Activated CD4-positive, alpha-beta T cell treated with anti-CD3 and anti-CD28 coated beads for 24 hours (primary cell): ENCODE measurements at places on chromosomes 13 and 19.

DNA sequence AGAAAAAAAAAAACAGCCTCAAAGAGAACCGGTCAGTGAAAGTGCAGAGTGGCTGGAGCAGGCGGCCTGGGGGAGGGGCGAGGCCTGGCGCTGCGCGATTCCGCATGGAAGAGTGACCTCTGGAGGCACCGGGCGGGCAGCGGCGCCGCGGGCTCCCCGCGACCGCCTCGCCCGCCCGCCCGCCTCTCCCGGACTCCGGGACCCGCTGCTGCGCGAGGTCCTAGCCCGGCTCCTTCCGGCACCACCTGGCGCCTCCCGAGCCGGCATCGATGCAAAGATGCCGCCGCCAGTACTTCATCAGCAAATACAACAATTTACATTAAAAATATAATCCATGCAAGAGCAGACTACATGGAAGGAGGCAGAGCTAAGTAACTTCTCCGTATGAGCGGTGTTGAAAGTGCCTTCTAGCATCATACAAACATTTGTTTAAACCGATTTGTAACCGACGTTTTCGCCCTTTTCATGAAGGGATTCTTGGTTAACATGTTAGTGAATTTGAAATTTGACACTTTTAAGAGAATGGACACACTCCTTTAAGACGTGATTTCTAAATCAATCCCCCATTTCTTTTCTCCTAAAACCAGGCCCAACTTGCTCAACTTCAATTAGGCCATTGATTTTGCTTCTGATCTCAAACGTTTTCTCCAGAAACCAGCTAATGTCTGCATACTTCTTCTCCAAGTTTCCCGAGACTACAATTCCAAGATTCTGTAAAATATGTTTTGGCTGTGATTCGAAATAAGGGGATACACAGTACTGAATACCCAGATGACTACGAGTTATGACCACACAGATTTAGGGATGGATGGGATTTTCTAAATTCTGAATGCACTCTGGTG is 2.1 kb downstream of the EFNB2 start:
- DNase-seq, result no peak

DNA sequence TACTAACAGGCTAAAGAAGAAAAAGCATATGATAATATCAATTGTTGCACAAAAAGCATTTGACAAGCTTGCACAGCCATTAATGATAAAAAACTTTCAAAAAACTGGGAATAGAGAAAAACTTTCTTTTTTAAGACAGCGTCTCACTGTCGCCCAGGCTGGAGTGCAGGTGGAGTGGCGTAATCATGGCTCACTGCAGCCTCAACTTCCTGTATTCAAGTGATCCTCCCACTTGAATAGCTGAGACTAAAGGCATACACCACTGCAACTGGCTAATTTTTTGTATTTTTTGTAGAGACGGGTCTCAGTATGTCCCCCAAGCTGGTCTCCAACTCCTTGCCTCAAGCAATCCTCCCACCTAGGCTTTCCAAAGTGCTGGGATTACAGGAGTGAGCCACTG is 382.8 kb downstream of the TSHZ3 start:
- DNase-seq, result no peak

- DNase-seq, result no peak
Observed at GRCh38 chr19:46180701-46181387, 32.8 kb downstream of the IGFL2 start.

DNA sequence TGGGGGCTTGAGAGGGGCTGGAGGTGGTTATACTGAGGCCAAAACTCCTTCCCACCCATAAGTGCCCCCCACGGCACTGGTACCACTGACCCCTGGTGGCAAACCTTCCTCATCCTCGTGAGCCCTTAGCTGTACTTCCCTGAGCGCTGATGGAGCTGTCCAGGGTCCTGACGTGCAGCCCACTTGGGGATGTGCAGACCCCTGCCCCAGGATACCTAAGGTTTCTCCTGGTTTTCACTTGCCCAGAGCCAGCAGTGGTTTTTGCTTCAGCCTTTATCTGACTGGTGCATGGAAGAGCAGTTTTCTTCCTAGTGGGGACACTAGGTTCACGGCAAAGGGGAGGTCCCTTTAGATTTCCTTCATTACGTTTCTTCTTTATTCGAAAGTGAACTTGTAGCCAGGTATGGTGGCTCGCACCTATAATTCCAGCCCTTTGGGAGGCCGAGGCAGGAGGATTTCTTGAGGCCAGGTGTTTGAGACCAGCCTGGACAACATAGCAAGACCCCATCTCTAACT is 28.7 kb upstream of the KCTD15 start:
- DNase-seq, result no peak

DNA sequence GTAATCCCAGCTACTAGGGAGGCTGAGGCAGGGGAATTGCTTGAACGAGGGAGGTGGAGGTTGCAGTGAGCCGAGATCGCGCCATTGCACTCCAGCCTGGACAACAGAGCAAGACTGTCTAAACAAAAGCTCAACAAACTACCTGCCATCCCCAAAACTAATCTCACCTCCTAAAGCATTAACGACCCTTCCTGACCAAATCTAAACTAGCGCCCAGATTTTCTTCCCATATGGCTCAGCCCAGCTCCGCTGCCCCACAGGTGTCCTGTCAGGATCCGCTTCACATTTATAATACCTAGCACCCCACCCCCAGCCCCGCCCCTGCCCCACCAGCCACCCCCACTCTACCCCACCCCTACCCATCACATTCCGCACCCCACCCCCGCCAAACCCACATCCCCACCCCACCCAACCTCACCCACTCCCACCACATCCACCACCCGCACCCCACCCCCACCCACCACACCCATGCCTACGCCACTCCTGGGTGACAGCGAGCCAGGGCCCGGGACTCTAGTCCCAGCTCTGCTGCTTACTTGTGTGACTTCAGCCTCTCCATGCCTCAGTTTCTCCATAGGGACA is 599 bp downstream of the C19orf12 start:
- DNase-seq, result no peak

- no peak for DNase-seq
Observed at GRCh38 chr19:8336072-8336569, 6.9 kb downstream of the KANK3 start.

DNA sequence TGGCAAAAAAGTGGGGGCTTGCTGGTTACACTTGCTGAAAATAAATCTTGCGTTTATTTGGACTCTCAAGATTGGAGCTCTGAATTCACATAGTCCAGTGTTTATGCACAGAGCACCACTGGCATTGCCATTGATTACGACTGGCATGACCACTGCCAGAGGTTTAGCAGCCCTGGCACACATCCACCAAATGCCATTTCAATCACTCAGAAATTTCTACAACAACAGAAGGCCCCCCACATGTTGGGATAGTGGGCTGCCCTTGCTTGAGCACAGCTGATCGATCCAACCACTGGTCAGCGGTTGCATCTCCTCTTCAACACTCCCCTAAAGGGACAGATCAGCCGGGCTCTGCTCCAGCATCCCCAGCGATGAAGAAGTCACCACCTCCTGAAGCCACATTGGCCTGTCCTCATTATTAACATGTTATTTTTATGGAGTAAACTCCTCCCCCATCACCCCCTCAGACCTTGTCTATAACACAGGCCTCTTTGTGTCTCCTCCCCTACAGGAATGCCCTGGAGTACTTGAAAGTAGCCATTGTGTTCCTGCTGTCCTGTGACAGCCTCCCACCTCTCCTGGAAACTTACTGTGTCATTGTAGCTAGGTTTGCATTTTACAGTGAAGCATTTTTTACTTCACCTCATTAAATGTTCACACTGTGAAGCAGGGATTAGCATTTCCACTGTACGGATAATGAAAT is 51.3 kb downstream of the CDADC1 start:
- no peak for DNase-seq

DNA sequence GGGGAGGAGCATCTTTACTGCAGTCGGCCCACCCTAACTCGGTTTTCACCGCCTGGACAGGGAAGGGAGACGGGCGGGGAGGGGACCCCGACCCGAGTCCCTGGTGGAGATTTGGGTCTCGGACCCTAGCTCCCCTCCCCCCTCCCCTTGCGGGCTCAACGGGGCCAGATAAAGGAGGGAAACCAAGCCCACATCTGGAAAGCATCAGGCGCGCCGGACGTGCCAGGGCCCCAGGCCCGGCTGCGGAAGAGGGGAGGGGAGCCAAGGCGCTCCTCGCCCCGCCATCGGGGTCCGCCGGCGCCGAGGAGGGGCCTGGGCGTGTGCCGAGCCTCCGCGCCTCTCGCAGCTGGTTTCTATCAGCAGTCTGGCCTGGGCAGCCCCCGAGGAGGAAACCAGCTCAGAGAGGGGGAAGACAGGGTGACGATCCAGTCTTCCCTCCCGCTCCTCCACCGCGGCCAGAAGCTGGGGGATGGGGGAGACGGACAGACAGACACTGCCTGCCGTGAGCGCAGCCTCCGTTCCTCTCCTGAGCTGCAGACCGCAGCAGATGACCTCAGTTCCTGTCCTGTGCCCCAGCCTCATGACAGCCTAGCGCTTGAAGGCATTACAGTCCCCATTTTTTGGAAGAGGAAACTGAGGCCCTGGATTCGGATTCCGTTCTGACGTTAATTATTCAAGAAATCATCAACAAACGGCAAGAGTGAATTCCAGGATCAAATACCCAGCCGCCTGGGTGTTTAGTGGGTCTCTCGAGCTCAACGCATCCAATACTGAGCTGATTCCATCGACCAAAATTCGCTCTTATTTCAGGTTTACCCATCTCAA is 3.6 kb upstream of the GNG8 start:
- DNase-seq, result no peak

GRCh38 chr13:113361406-113361805 is 2.5 kb downstream of the GRTP1 start:
- no peak for DNase-seq

DNA sequence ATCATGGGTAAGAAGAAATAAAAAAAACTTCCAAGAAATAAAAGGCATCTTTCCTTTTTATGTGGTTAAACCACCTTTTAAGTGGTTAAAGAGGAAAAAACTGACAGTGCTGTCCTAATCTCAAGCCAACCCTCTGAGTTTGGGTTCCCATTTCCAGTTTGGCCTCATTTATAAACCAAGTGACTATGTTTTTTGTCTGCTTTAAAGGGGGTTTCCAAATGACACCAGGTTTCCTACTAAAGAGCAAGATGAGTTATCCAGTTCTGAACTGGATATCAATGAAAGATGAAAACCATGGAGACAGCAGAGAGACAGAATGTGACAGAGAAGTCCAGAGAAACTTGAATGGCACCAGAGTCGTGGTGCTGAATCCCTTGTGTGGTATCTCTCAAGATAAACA is 251.5 kb downstream of the ABCC4 start:
- DNase-seq, result no peak
